ENCODE measurements at places on chromosomes 3 and 15.

DNA sequence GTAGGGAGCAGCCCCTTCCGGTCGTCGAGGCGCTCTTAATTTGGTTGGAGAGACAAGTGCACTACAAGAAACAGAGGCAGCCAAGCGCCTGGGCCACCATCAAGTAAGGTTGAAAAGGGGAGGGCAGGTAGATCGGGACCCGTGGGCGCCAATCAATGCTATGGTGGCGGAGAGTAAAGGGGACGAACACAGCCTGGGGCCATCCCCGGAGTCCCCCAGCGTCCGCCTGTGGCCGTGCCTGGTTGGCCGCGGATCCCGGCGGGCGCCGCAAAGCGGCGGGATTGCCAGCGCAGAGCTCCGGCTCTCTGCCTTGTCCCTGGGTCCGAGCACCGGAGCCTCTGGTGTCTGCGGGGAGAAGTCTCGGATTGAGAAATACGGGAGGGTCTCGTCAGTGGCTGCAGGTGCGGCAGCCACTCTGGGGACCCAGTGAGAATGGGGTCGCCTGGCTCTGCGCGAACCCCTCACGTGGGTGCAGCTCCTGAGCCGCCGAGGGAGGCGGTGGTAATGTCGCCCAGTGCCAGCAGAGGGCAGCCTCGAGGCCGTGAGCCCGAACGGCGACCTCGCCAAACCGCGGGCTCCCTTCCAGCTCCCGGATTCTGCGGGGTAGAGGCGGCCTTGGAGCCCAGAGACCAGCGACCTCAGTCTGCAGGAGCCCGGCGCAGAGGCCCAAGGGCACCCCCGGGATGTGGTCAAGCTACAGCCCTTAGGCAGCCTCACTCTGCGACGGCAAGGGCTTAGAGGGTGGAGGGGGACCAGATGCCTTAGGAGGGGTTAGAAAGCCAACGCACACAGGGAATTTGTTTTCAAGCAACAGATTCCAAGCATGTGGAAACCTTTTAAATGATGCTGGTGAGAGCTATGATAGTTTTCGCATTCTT is 10.8 kb downstream of the FOXL2 start:
- DNase-seq: no peak

- no peak for DNase-seq
Observed at GRCh38 chr3:125043599-125044151, 12.1 kb downstream of the HEG1 start.

DNA sequence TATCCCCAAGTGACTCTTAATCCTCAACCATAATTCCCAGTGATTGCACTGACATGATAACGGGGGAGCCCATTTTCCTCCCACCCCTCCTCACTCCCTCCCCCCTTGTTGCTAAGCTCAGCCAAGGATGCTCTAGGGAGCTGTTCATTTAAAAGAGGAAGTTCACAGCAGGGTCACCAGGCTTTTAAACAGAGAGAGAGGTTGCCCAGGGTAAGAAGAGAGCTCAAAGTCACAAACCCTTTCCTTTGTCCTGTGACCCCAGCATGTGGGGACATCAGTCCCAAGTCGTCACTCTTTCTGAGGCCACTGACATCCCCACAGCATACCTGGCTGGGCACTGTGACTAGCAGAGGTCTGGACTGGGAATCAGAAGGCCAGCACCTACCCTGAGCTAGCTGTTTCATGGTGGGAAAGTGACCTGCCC is 144.1 kb downstream of the RORA start:
- DNase-seq: no peak

GRCh38 chr15:71476823-71477222 is 333.5 kb upstream of the NR2E3 start:
- DNase-seq: no peak

DNA sequence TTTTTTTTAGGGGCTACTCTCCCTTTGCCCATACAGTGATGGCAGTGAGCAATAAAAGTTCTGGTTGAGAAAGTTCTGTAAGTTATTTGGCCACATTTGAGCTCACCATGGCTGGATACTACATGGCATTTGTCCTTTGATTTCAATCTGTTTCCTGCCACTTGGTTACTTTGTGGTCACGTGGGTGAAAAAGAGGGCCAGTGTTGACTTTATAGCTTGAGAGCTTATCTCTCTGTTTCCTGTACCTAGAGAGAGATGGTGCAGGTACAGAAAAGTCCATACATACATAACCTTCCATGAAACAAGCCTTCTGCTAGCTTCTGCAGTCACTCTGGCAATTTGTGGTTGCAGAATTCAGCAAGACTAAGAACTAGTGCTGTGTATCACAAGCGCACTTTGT is 23.4 kb upstream of the MECOM start:
- no peak for DNase-seq

DNA sequence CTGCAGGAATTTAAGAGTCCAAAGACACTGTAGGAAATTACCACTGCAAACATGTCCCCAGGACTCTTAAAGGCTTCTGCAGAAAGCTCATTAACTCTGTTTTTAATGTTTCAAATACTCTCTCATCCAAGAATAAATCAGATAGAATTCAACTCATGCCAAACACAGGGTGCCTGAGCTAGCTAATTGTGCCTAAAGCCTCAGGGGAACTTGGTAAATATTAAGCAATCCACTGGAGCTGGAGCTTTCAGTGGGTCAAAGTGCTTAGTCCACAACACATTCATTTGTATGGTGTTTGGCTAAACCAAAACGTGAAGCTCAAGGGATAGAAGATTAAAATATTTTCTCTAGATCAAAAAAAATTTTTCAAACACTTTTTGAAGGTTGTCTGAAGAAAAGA is 131.4 kb downstream of the THRB start:
- no peak for DNase-seq

GRCh38 chr3:29683018-29683993 is 402.4 kb downstream of the RBMS3 start:
- no peak for DNase-seq

- no peak for DNase-seq
Observed at GRCh38 chr3:30006111-30006510, 600.3 kb upstream of the TGFBR2 start.

GRCh38 chr15:61118885-61119284 is 110.2 kb downstream of the RORA start:
- no peak for DNase-seq

GRCh38 chr15:47517737-47518136 is 199.6 kb upstream of the SEMA6D start:
- DNase-seq: no peak

GRCh38 chr3:160390565-160391138 is 8.4 kb downstream of the IFT80 start:
- DNase-seq: no peak

DNA sequence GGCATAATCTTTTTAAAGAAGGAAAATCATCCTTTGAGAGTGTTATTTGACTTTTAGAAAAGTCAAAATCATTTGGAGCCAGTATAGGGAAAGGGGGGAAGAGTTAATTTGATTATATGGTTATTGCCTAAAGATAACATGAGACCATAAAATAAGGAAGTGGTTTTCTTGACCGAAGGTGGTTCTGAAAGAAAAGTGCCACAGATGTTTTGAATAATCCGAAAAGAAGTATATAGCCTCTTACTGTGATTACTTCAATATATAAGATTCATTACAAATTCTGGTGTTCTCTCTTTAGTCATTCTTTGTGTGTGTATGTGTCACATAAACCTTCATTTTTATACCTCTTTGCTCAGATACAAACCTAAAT is 1.1 kb downstream of the DNAJB11 start:
- DNase-seq: peak; percentile 26

- DNase-seq: no peak
Observed at GRCh38 chr15:97694456-97694855, 266.0 kb upstream of the ARRDC4 start.

GRCh38 chr3:120119846-120120510 is 25.7 kb upstream of the GSK3B start:
- DNase-seq: no peak

GRCh38 chr3:115357456-115357855 is 210.4 kb upstream of the ZBTB20 start:
- no peak for DNase-seq

- no peak for DNase-seq
Observed at GRCh38 chr3:36643192-36643591, 121.2 kb downstream of the DCLK3 start.

GRCh38 chr3:61868499-61868898 is 307.1 kb downstream of the PTPRG start:
- no peak for DNase-seq

DNA sequence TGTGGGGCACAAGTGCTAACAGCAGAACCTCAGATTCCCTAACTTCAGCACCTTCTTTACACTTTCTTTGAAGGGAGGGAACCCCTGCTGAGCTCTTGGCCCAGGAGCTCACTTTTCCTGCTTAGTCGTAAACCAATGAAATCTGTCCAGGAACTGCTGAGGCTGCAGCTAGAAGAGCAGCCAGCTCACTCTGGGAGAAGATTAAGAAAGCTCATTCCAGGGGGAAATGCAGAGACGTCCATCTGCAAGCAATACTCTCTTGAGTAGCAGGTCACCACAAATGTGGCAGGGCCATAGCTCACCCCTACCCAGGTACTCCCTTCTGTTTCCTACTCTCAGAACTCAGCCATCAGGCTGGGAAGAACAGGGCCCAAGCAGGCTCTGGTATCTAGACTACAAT is 103.3 kb downstream of the WDR76 start:
- no peak for DNase-seq

GRCh38 chr3:183153210-183153950 is 9.2 kb downstream of the LAMP3 start:
- DNase-seq: no peak

GRCh38 chr3:188126276-188126675 is 27.7 kb upstream of the LPP start:
- no peak for DNase-seq

DNA sequence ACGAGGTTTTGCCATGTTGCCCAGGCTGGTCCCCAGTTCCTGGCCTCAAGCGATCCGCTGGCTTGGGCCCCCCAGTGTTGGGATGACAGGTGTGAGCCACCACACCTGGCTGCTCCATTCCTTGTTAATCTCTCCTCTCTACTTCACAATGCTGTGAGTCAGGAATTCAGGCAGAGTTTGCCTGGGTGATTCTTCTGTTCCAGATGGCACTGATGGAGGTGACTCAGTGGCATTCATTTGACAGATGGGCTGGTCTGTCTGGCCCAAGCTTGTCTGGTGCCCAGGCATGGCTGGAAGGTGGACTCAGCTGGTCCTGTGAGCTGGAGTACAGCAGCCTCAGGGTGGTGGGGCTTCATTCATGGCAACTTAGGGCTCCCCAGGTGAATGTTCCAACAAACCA is 43.2 kb downstream of the SLC6A20 start:
- no peak for DNase-seq

GRCh38 chr3:24088782-24089181 is 143.7 kb downstream of the NR1D2 start:
- DNase-seq: no peak

DNA sequence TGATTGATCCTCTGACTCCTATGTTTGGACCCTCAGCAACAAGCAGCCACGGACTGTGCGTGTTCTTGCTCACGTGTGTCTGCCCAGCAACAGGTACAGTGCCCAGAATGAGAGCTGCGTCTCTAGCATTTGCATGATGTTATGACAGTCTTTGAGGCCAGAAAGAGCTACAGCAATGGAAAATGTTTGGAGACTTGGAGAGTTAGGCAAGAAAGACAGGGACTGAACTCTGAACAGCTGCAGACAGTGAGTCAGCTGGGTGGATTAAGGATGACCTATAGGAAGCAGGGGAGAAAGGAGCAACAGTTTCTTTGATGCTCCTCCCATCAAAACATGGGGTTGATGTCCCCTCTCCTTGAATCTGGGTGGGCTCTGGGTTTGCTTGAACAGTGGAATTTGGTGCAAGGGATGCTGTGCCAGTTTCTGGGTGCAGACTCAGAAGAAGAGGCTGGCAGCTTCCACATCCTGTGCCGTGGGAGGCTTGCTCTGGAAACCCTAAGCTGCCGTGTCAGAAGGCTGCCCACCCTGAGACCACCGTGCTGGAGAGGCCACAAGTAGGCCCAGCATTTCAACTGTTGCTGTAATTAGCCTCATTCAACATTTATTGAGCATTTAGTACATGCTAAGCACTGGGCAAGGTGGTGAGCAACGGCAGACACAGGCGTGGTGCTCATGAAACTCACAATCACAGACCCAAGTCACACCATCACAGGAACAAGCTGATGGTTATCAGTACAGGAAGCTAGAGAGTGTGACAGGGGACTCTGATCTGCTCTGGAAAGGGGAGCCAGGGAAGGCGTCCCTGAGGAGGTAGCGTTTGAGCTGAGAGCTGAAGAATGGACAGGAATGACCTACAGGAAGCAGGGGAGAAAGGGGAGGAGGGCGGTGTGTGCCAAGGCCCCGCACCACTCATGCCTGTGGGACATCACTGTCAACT is 21.7 kb downstream of the CCR9 start:
- no peak for DNase-seq

- DNase-seq: no peak
Observed at GRCh38 chr15:28123408-28124023, 24.4 kb upstream of the OCA2 start.

- DNase-seq: peak; percentile 96
Observed at GRCh38 chr3:122322095-122323075, 2.7 kb upstream of the CSTA start.

GRCh38 chr15:57861815-57862586 is 155.5 kb downstream of the POLR2M start:
- no peak for DNase-seq

- no peak for DNase-seq
Observed at GRCh38 chr3:48826451-48826850, 21.2 kb downstream of the PRKAR2A start.

DNA sequence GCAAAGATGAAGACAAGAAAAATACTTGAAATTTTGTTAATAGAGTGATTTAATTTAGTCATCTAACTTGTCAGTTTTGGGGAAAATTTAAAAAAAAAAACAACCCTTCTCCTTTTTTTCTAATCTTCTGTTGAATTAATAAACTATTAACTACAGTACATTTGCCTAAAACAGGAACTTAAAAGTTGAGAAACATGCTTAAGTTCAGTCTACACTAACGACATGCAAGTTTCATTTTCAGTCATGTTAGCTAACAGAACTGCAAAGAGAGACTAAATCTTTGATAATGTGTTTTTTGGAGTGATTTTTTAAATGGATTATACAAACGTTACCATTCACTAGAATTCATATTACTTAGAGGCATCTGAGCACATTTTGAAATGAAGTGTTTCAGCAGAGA is 71.9 kb upstream of the MBNL1 start:
- peak; percentile 78 for DNase-seq

DNA sequence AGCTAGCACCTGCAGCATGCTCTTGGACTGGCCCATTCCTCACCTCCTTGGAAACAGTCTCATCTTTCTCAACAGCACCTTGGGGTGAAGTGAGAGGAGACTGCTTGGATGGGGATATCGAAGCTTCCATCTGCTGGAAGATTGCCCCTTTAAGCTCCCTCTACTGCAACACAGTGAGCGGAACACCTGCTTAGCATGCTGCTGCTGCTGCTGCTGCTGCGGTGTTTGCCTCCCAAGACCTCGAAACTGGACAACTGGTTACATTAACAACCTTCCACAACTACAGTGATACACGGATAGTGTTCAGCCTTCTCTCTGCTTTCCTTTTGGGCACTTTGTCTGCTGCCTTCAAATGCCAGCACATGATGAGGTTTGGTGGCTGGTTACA is 253.9 kb upstream of the LYSMD4 start:
- DNase-seq: no peak

DNA sequence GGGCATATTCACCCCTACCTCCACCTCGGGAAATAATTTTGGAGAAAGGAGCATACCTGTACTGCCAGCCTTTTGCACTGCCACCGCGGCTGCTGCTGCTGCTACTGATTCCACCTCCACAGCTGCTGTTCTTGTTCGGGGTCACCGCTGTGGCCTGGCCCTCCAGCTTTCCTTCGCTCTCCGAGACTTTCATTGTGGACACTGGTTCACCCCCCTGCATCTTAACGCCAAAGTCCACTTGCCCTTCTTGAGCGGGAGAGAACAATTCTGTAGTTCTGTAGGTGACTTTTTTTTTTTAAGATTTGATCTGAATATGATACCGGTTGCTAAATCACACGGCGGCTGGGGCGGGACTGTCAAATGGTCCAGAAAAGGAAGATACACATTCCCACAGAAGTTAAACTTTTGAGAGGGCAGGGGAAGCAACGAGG is 701 bp downstream of the OSBPL11 start:
- no peak for DNase-seq

Measured in GF-D8 (cell line).